GM12864 (cell line): ENCODE measurements at places on chromosomes 12 and 14.

DNA sequence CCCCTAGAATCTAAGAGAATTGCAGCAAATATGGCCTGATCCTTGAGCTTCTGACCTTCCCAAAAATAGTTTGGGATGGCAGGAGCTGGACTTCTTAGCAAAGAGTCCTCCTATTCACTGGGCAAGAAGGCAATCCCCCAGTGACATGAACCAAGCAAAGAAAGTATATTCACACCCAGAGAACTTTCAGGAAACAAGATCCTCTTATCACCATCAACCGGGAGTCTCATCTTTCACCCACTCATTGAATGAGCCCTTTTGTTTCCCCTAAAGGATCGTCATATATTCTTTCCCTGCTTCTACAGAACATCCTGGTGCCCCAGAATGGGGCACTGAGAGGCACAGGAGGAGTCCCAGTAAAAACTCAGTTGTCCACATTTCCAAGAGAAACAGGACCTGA, 19.7 kb downstream of the SPTB start:
- DNase-seq: no peak

- no peak for DNase-seq
These were observed 91.6 kb upstream of the FERMT2 start for GRCh38 chr14:53042480-53042879.

DNA sequence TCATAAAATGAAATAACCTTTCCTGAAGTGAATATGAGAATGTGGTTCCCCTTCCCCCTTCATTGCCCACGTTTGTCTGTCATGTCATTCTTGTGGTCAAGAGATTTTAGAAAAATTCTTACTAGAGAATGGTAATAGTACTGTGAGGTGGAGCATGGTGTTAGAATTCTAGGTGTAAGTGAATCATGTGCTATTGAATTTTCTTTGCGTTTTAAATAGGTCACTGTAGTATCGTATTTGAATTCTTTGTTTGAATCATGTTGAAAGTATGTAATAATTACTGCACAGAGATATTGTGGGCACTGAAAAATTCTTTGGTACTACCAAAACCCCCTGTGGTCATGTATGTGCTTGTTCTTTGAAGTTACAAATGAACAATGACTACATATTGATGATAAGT, 49.9 kb downstream of the FUT8 start:
- DNase-seq: peak; percentile 70

GRCh38 chr12:52662093-52662917, 10.3 kb upstream of the KRT2 start:
- DNase-seq: no peak

DNA sequence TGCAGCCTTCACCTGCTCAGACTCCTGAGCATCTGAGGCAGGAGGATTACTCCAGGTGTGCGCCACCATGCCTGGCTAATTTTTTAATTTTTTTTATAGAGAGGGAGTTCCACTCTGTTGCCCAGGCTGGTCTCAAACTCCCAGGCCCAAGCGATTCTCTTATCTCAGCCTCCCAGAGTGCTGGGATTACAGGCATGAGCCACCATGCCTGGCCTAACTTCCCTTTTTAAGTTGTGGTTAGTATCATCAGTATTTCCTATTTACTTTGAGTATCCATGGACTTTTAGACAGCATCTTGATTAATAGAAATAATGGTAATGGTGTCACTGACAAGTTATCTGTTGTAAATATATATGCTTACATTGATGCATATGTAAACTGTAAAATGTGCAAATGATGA, 116.9 kb downstream of the FGD4 start:
- DNase-seq: no peak

GRCh38 chr12:63294327-63294632, 143.3 kb upstream of the AVPR1A start:
- DNase-seq: no peak

DNA sequence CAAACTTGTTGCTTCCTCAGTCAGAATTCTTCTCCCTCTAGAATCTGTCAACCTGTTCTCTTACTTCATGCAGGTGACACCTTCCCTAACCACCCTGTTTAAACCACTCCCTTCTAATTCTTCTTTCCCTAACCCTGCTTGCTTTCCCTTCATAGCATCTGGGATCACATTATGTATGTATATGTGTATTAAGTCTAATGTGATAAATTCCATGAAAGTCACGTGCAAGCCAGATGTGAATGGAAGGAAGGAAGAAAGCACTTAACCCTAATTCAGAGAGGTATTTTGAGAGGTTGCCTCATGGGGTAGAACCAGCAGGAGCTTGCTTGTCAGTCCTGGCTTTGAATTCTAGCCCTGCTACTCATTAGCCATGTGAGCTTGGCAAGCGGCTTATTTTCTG, 340.0 kb downstream of the TRHDE start:
- DNase-seq: no peak
